IMR-90 (cell line): ENCODE measurements at places on chromosomes 1 and 21. TPM values are rescaled to one million over a fixed set of nuclear protein-coding genes. Genes with fewer than 3 reads are reported as not detected.

- DNase-seq: peak; percentile 12
Observed at GRCh38 chr21:41786509-41786987, 19.7 kb upstream of the RIPK4 start.

DNA sequence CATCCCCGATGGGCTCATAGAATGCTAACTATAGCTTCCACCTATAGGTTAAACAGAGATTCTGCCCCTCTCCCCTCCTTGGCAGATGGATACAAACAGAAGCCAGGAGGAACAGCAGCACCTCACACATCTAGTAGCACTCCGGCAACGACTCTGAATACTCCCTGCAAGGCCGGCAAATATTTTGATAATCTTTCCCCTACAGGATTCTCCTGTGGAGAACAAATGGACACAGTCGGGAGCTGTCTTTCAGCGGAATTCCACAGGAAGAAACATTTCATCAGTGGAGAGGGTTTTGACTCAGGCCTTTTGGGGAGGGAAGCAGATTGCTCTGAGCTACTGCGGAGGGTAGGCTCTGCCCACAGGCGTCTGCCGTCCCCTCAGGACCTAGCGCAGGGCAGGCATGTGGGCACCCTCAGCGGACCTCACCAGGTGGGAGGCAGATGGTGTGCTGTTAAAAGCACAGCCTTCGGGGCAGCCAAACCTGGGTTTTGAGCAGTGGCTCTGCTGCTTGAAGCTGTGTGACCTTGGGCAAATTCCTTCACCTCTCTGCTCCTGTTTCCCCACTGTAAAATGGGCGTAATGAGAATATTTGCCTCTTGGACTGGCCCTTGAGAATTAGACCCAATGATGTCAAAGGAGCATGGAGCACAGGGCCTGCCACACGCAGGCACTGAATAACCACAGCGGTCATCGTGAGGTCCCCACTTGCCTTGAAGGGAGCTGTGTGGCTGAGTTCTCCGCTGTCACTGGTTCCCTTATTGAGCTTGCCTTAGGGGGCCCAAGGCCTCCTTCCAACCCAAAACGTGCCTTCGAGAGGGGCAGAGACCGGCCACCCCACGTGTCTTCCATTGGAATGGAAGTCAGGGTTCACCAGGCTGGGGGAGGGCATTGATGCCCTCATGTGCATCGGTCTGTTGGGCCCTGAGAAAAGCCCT, 19.2 kb upstream of the BCAR3 start:
- DNase-seq: no peak

C1QTNF12 gene
- 0.36 TPM in 1 of 2 replicates, not detected in the other for total RNA-seq

DNA sequence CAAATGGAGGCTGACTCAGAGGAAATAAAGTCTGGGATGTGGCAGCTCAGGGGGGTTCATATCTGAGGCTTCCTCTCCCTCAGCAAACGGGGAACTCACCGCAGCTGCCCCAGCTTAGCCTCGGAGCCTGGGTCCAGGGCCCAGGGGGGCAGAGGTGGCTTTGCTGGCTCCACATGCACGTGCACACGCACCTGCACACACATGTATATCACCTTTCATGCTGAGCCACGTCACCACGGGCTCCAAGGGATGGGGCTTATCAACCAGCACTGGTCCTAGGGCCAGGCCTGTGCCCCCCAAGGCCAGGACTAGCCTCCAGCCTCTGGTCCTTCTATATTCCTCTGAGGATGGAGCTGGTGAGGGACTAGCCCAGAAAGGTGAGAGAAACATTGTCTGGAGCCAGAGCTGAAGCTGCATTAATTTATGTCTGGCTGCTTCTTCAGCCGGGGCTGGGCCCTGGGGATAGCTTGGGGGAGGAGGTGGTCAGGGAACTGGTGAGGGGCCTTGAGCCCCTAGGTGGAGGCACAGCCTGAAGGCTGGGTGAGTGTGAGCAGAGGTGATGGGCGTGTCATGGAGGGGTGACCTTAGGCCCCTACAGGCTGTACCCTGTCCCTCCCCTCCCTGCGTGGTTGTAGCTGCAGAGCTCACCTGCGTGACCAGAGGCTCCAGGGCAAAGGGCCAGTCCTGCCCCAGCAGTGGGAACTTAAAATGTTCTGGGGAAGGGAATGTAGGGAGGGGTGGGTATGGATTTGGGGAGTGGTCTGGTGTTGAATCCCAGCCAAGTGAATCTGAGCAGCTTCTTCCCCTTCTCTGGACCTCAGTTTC, 520.8 kb downstream of the PTPRU start:
- DNase-seq: no peak

- no peak for DNase-seq
Observed at GRCh38 chr1:26811708-26812107, 14.8 kb upstream of the ZDHHC18 start.

DNA sequence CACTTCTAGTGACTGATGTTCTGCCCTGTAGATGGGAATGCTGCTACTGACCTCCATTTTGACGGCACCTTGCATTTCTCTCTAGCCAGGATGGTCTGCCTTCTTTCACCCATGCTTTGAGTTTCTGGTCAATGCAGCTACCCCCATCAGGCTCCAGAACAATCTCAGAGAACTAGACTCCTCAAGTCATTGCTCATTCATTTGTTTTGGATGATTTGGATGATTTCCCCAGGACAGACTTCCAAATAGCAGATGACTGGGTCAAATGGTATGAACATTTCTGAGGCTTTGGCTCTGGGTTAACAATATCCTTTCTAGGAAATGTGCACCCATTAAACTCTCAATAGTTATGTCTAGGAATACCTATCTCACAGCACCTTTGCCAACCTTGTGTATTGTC, 63.9 kb downstream of the CSMD2 start:
- DNase-seq: peak; percentile 31

- DNase-seq: no peak
Observed at GRCh38 chr1:78606274-78606673, 14.0 kb upstream of the IFI44L start.

GRCh38 chr1:183604038-183604808, 14.0 kb upstream of the NCF2 start:
- peak; percentile 97 for DNase-seq

GRCh38 chr1:158793604-158794003, 12.6 kb upstream of the OR6N2 start:
- DNase-seq: no peak

DNA sequence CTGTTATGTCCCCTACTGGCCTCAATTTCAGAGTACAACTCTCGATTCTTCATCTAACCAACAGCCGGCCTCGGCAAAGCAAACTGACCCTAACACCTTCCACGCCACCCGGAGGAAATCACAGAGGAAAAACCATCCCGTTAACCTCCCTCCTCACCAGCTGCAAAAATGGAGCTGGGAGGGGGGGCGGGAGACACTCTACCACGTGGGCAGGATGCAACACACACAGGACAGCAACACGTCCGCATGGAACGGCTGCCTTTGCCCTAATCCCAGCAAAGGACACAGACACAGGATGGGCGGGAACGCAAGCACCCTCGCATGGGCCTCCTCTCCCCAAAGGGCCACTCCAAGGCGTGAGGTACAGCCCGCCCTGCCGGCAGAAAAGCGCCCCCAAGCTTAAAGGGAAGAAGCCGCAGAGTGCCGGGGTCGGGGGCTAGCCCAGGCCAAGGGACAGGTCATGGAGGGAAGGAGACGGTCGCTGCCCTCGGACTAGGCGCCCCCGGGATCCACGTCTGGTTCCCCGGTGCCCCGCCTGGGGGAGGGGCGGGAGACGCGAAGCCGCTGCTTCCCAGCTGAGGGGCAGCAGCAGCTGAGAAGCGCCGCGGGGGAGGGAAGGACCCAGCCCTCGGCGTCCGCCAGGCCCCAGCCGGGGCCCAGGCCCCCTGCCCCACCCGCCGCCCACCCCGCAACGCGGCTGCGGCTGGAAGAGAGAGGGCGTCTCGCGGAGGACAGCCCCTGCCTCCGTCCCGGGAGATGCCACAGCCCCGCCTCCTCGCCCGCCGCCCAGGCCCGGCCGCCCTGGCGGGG, 590 bp downstream of the FOXJ3 start:
- peak; percentile 43 for DNase-seq

DNA sequence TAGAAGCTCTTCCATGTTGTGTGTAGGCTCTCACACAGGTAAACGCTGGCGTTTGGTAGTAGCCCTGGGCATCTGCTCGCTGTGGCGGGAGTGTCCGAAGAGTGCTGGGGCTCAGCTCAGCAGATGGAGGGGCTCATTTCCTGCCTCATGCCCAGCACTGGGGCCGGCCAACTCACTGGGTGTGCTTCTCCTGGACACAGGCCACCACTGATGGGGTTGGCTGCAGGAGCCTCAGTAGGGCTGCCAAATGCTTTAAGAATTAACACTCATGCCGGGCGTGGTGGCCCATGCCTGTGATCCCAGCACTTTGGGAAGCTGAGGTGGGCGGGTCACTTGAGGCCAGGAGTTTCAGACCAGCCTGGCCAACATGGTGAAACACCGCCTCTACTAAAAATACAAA, 20.9 kb downstream of the UQCRHL start:
- peak; percentile 18 for DNase-seq

GRCh38 chr1:158105352-158106095, 75.2 kb upstream of the CD1D start:
- no peak for DNase-seq

SH2D2A gene
- 0.28 TPM in 1 of 2 replicates, not detected in the other for total RNA-seq

- DNase-seq: peak; percentile 16
Observed at GRCh38 chr1:57017200-57017599, 51.4 kb upstream of the C8B start.

- no peak for DNase-seq
Observed at GRCh38 chr21:43911935-43912487, 47.0 kb downstream of the AGPAT3 start.

DNALI1 gene
- total RNA-seq: 8.1 and 9.1 TPM in 2 replicates

POGK gene
- total RNA-seq: 25.6 and 33.1 TPM in 2 replicates

EPHA10 gene
- total RNA-seq: not detected in 2 replicates

DNA sequence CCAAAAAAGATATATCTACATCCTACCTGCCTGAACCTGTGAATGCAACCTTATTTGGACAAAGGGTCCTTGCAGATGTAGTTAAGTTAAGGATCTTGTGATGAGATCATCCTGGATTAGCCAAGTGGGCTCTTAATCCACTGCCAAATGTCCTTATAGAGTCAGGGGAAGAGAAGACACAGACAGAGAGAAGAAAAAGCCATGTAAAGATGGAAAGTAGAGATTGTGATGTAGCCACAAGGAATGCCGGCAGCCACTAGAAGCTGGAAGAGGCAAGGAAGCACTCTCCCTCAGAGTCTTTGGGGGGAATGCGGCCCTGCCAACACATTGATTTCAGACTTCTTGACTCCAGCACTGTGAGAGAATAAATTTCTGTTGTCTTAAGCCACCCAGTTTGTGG, 16.2 kb downstream of the HSD11B1 start:
- no peak for DNase-seq

DNA sequence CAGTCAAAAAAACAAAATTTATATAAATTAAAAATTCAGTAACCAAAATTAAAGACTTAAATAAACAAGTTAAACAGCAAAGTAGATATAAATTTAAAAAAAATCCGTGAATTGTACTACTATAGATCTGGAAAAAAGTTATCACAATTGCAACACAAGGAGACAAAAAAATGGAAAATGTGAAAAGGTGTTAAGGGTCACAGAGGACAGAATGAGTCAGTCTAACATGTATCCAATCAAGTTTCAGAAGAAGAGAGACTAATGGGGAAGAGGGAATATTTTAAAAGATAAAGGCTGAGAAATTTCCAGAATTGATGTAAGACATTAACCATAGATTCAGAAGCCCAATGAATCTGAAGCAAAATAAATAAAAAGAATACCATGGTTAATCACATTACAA, 46.0 kb downstream of the USP24 start:
- DNase-seq: no peak

DNA sequence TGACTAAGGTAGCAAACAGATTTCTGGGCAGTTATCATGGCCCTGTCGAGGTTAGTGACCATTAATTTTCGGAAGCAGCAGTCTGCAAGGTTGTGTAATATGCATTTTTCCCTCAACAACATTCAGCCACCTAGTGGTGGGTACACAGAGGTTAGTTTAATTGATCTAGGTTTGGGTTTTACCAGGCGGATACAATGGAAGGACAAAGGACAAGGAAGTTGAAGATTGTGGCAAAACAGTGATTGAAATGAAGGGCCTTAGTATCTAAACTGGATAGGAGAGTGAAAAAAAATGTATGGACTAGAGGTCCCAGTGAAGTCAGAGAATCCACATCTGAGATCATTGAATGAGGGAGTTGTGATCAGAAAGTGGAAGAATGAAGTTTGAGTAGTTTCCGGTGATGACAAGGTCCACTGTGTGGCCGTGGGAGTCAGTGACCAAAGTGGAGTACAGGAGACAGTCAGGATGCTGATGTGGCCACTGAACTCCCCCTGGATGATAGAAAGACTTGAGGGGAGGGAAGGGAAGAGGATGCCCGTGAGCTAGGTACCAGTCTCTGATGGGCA, 2.8 kb downstream of the ARMH1 start:
- peak; percentile 53 for DNase-seq

DDX59 gene
- total RNA-seq: 9.1 and 11.1 TPM in 2 replicates

PROX1 gene
- under 0.01 and 0.28 TPM in 2 replicates for total RNA-seq

- DNase-seq: no peak
Observed at GRCh38 chr1:212189352-212189738, 95.9 kb upstream of the PPP2R5A start.

DNA sequence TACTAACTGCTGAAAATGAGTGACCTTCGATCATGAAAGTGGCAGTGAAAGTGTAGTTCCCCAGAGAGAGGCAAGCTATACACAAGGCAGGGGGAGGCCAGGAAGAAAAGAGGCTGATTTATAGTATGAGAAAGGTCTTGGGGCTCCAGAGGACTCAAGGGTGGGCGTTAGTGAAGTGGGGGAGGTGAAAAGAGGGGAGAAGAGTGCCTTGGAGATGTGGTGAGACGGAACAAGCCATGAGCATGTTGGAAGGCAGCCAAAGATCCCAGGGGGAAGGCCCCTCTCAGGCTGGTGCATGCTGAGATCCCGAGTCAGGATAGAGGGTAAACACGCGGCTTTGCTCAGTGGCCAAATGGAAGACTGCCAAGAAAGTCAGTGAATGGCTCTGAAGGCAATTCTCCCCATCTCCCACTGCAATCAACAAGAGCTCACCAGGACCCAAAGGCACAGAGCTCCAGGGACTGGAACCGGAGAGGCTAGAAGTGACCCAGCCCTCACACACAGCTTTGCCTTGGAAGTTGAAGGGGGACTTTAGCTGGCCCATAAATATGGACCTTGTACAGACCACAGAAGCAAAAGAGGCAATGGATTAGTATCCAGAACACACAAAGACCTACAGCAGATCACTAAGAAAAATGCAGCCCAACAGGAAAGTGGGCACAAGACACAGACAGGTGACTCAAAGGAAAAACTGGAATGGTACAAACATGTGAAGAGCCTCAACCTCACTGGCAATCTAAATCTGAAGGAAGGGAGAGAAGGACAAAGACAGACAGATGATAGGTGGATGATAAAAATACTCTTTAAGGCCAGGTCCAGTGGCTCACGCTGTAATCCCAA, 49.6 kb downstream of the HSF2BP start:
- peak; percentile 88 for DNase-seq

GRCh38 chr1:23691499-23692307, at the start of gene RPL11:
RPL11 (plus strand) TSS chr1:23691806; CDS start chr1:23691824, 18 bp downstream.
- DNase-seq: peak; percentile 97

GRCh38 chr1:22880174-22880601, 92.5 kb downstream of the LACTBL1 start:
- DNase-seq: peak; percentile 70

GRCh38 chr1:165696625-165697100, 1.7 kb downstream of the ALDH9A1 start:
- DNase-seq: peak; percentile 89
